Aorta (tissue), 5 donors: ENCODE measurements at places on chromosomes 3 and 15. TPM values are rescaled to one million over a fixed set of nuclear protein-coding genes. Genes with fewer than 3 reads are reported as not detected.

DNA sequence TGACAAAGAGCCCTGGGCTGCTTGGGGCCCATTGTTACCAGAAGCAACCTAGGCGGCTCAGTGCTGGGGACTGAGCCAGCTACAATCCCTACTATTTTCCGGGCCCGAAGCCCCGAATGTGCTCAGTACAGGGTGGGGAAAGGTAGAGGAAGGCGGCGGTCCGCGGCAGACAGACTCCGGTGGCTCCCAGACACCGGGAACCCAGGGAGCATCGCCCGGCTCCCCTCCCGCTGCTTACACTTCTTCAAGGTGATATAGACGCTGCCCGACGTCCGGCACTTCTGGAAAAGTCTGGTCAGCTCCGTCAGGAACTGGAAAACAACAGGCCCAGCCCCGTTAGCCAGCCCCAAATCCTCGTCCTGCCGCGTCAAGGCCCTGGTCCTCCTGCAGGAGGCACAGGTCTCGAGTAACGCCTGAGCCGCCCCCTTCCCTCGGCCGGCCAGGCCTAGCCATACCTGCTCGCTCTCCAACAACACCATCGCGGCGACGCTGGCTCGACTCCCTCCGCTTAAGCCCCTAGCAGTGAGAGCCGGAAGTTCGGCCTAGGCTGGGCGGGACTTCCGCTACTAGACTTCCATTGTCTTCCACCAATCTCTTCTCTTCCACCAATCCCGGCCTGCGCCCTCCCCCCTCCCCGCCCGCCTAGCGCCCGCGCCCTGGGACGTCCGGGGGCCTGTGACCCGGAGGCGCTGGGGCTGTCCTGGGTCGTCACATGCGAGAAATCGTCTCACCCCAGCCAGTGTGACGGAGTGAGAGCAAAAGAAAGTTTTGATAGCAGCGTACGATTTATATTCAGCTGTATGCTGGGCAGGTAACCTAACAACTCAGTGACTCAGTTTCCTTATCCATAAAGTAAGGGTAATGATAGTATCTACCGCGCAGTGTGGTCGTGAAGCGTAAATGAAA lies at the start of gene SRP14:
TSS of gene SRP14 (minus strand) at position 544 of the 906 bp plus-strand sequence. CDS start at position 479, 65 bp downstream.
- peak; percentile 96 for DNase-seq
- H3K27ac ChIP-seq = peak within 1 kb of the TSS; percentile 10
- H3K27me3 ChIP-seq = no peaks in the 10 kb centered on the region
- peaks cover 3% of the 10 kb centered on the region for H3K4me1 ChIP-seq

DNA sequence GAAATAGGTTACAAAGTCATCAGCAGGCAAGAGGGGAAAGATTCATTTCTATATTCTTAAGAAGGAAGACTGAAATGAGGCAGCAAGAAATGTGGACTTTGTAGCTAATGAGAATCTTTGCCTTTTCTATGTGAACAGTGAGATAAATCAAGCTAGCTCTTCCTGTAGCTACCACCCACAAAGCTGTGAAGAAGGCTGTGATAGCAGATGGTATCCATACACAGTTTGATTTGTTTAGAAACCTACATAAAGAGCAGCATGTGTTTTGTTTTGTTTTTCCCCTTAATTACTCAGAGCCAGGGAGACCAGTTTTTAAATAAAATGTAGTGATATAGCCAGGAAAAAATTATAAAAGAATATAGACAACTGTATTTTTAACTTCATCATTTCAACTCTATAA lies 45.5 kb downstream of the TEX9 start:
- no peaks in the 10 kb centered on the region for H3K27me3 ChIP-seq
- DNase-seq = no peak
- no peaks in the 10 kb centered on the region for H3K4me1 ChIP-seq
- H3K4me3 ChIP-seq = no peak overlapping the region
- no peak overlapping the region for H3K27ac ChIP-seq

The CAMP gene
- 0.90 TPM for total RNA-seq

DNA sequence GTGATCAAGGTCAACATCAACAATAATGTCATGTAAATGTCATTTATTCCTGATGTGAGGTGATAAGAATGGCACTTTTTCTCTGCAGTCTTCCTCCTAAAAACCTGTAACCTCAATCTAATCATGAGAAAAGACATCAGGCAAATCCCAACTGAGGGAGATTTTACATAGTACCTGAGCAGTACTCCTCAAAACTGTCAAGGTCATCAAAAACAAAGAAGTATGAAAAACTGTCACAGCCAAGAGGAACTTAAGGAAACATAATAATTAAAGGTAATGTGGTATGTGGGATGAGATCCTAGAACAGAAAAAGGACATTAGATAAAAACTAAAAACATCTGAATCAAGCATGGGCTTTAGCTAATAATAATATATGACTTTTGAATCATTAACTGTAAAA lies 140.9 kb upstream of the GRM7 start:
- no peaks in the 10 kb centered on the region for H3K4me1 ChIP-seq
- no peak overlapping the region for H3K4me3 ChIP-seq
- no peak for DNase-seq
- H3K36me3 ChIP-seq = no peaks in the 10 kb centered on the region
- no peak overlapping the region for H3K27ac ChIP-seq
- no peaks in the 10 kb centered on the region for H3K27me3 ChIP-seq

DNA sequence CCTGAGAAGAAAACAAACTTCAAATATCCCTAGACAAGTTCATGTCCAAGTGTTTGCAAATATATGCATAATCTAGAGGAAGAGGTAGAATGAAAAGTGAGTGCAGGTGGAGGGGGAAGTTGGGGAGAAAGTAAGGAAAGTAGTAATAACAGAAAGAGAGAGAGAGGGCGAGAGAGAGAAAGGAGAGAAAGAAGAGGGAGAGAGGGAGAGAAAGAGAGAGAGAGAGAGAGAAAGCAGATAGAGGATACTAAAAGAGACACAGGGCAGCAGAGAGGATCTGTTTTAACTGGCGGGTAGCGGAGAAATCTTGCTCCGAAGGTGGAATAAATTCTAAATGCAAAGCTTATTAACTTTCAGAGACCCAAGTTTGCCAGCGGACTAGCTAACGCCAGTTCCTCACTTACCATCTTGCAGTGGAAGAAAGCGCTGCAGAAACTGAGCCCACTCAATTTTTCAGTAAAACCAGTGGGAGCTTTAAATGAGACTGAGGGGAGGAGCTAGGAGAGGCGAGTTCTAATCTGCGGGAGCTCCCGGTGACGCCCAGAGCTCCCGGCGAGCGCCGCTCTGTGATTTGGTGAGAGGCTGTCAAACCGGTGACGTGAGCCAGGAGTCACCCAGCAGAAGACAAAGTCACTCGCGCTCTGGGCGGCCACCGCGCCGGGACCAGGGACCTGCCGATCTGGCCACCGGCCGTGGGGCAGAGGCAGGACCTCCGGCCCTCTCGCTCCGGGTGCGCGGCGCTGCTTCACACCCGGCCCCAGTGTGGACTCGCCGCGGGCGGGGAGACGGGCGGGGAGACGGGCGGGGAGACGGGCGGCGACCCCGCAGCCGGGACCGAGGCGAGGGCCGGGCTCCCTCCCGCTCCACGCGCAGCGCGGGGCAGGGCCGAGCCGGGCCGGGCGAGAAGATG lies at the start of gene GMNC:
TSS of gene GMNC (minus strand) at position 486 of the 910 bp plus-strand sequence. CDS start at position 407, 79 bp downstream.
- H3K36me3 ChIP-seq = no peaks in the 10 kb centered on the region
- H3K4me3 ChIP-seq = peak within 1 kb of the TSS; percentile 87
- DNase-seq = peak; percentile 88
- no peaks in the 10 kb centered on the region for H3K27me3 ChIP-seq
- no peaks in the 10 kb centered on the region for H3K4me1 ChIP-seq
- H3K27ac ChIP-seq = no peak within 1 kb of the TSS

- no peak for DNase-seq
- no peaks in the 10 kb centered on the region for H3K27me3 ChIP-seq
- peak overlapping the region; percentile 37 for H3K4me3 ChIP-seq
- H3K4me1 ChIP-seq = no peaks in the 10 kb centered on the region
Measured at GRCh38 chr15:48896869-48897814, 19.2 kb downstream of the EID1 start.

- H3K4me1 ChIP-seq = no peaks in the 10 kb centered on the region
- H3K27me3 ChIP-seq = no peaks in the 10 kb centered on the region
- H3K36me3 ChIP-seq = no peaks in the 10 kb centered on the region
- no peak overlapping the region for H3K4me3 ChIP-seq
- H3K27ac ChIP-seq = no peak overlapping the region
Measured at GRCh38 chr3:183210341-183210740, 42.7 kb upstream of the B3GNT5 start.

GRCh38 chr3:127153506-127153815 lies 39.5 kb upstream of the PRR23E start:
- no peak for DNase-seq
- H3K36me3 ChIP-seq = no peaks in the 10 kb centered on the region
- H3K27ac ChIP-seq = no peak overlapping the region
- no peaks in the 10 kb centered on the region for H3K27me3 ChIP-seq
- H3K4me3 ChIP-seq = no peak overlapping the region
- H3K4me1 ChIP-seq = no peaks in the 10 kb centered on the region

The GOLGA8R gene
- 16.0 TPM for total RNA-seq

- no peaks in the 10 kb centered on the region for H3K27me3 ChIP-seq
- H3K36me3 ChIP-seq = no peaks in the 10 kb centered on the region
- H3K27ac ChIP-seq = no peak overlapping the region
- no peak for DNase-seq
- H3K4me3 ChIP-seq = no peak overlapping the region
Measured at GRCh38 chr15:39896846-39897245, 23.2 kb downstream of the GPR176 start.

DNA sequence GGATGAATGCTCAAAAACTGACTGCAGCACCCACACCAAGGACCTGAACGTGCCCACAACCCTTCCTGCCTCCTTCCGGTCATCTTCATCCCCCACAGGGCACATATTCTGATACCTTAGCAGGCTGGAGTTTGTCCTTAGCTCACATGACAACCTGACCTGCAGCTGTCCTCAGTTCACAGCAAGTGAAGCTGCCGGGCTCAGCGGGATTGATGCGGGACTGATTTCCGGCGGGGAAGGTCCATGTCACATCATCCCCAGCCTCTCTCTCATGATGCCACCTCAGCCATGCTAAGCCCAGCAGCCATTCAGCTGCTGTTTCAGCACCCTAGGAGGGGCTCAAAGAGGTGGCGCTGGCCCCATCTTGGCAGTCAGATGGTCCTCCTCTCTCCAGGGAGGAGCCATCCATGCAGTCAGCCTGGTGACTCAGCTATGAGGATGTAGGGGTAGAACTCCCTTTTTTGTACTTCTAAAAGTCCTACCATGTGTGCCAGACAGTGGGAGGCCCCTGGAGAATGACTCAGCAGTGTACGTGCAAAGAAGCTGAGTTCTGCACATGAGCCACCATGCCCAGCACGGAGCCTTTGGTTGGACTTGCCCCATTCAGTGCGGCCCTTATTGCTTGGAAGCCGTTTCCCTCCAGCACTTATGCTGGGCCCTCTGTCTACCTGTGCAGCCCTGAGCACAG lies 9.5 kb downstream of the CA12 start:
- H3K27me3 ChIP-seq = no peaks in the 10 kb centered on the region
- no peaks in the 10 kb centered on the region for H3K36me3 ChIP-seq
- peak; percentile 88 for DNase-seq
- no peak overlapping the region for H3K4me3 ChIP-seq

DNA sequence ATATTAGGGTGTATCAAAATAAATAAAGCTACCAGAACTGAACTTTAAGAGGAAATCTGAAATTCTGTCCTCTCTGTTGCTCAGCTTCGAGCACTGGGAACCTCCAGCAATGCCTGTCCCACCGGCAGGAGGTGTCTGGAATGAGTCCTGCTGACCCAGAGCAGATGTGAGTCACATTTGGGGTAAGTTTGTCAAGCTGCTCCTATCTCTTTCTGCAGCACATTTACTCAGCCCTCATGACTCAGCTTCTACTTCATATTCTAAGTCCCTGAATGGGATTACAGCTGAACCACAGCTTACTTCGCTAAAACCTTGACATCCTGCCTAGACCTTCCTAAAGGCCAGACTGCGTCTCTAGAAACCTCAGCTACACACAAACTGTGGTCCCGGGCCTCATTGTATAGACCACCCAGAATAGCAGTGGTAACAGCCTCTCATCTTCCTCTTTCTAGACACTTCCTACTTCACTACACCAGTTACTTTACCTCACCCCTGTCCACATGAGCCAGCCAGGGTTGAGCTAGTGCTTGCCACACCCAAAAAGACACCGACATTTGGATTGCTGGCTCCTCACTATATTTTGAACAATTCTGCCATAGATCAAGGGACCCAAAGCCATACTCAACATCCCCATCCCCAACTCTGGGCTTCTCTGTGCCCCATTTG lies 109.6 kb upstream of the TMCO5A start:
- no peaks in the 10 kb centered on the region for H3K27me3 ChIP-seq
- no peaks in the 10 kb centered on the region for H3K36me3 ChIP-seq
- no peaks in the 10 kb centered on the region for H3K4me1 ChIP-seq
- no peak for DNase-seq
- H3K27ac ChIP-seq = no peak overlapping the region
- no peak overlapping the region for H3K4me3 ChIP-seq

The CORO2B gene
- 9.2 TPM for total RNA-seq

DNA sequence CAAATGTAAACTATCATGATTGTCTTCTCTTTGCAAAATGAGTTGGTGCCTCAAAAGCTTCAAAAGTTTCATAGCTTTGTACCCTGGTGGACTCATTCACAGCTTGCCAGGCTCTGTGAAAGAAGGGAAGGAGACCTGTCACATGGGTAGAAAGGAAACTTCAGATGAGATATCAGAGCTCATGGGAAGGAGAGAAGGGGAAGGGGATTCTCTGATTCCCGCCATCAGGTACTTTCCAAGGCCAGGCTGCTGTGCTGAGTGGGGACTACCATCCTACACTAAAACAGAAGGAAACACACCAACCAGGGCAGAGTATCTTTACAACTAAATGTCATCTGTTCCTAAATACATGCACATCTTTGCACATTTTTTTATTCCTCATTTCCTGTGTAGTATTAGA lies 9.2 kb downstream of the ILDR1 start:
- no peak overlapping the region for H3K4me3 ChIP-seq
- no peaks in the 10 kb centered on the region for H3K27me3 ChIP-seq
- no peak overlapping the region for H3K27ac ChIP-seq
- DNase-seq = no peak

DNA sequence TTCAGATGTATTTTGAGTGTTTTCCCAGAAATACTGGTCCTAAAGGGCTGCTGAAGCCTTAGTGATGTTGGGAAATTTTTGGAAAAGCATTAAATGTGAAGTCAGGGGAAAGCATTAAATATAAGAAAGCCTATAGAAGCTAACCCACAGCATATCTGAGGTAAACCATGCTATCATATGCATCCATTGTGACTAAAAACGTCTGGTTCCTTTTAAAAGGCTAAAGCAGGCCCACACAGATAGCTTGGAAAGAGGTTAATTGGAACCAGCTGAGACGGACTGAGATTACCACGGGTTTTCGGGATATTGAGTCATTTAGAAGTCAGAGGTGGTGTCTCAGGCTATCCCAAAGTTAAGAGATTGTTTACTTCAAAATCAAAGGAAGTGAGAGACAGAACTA lies 78.2 kb downstream of the CYP19A1 start:
- no peaks in the 10 kb centered on the region for H3K4me1 ChIP-seq
- H3K27ac ChIP-seq = no peak overlapping the region
- DNase-seq = no peak

- no peaks in the 10 kb centered on the region for H3K4me1 ChIP-seq
- H3K27me3 ChIP-seq = no peaks in the 10 kb centered on the region
- DNase-seq = no peak
- no peak overlapping the region for H3K4me3 ChIP-seq
Measured at GRCh38 chr15:79060175-79060574, 30.4 kb downstream of the RASGRF1 start.
